AG08396 (cell line): ENCODE measurements at places on chromosomes 6 and 20.

GRCh38 chr20:32326504-32326845, 31.7 kb upstream of the ASXL1 start:
- no peak for DNase-seq

DNA sequence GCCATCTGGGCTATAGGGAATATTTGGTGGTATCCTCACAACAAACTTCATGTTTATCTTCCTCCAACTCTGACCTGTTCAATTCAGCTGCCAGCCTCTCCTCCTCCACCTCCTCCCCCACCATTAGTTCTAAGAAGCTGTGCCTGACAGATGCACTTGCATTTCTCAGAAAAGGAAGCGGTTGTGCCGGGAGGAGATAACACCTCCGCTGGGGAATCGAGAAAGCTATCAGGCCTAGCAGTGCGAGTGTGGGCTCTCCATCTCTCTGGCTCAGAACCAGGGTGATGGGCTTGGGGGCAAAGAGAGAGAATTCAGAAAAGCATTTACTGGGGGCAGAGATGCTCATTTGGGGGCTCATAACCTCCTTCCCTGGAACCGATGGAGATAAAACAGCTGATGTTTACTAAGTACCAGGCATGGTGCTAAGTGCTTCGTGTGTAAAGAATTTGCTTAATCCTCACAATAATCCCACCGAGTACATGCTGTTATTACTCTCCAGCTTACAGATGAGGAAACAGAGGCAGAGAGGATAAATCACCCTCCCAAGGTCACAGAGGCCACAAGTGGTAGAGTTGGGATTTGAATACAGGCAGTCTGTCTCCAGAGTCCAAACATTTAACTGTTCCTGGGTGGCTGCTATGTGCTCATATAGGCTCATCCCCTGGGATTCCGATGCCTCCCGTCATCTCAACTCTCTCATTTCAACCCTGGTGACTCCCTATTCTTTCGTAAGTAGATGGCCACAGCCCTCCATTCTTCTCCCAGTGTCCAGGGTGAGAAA, 38.3 kb downstream of the COX4I2 start:
- no peak for DNase-seq

DNA sequence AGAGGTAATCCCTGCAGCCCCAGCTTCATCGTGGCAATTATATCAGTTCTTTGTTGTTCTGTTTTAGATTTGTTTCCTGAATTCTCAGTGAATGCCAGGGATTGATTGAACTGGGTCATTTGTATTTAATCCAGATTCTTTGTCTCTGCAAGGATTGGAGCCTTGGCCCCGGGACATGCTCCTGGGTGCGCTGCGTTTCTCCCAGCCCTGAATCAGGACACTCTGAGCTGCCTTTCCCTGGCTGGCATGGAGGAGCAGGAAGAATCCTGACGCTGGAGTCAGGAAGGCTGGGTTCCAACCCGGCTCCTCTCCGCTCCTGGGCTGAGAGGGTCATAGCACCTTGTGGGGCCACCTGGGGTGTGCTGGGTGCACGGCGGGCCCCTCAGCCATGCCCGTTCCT, 545.6 kb downstream of the QKI start:
- no peak for DNase-seq

DNA sequence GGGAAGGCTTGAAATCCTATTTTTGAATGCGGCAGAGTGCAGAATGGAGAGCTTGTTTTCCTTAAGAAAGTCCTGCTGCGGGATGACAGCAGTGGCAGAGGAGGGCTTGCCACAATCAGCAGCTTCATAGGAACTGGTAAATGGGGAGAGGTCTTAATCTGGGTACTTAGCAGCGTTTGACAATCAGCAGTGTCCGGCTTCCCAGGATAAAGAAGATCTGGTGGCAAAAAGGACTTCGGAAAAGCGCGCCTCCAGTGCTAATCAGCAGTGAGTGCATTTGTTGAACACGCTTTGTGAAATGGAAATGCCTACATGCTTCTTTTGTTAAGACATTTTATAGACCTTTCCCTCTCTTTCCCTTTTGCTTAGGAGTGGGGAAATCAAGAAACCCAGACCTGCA, 735.7 kb downstream of the QKI start:
- DNase-seq, result no peak

DNA sequence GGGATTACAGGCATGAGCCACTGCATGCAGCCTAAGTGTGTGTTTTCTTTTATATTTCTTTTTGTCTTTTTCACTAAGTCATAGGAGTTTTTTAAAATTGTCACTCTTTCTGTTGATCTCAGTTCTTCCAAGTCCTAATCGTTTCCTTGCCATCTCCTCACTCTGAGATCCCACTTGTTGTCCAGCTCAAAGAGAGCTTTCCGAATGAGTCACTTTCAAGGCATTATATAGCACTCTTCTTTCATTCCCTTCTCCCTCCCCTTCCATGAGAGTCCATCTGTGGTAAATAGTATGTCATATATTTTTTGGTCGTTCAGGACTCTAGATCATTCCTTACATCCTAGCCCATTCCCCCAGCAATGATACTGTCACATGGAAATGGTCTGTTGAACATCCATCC, 4.3 kb downstream of the VAPB start:
- no peak for DNase-seq

GRCh38 chr6:82910820-82911219, 154.8 kb downstream of the UBE3D start:
- DNase-seq, result no peak

GRCh38 chr6:130716466-130716865, 110.7 kb upstream of the SMLR1 start:
- DNase-seq, result no peak

GRCh38 chr6:140050101-140050995, 675.9 kb upstream of the CITED2 start:
- no peak for DNase-seq

DNA sequence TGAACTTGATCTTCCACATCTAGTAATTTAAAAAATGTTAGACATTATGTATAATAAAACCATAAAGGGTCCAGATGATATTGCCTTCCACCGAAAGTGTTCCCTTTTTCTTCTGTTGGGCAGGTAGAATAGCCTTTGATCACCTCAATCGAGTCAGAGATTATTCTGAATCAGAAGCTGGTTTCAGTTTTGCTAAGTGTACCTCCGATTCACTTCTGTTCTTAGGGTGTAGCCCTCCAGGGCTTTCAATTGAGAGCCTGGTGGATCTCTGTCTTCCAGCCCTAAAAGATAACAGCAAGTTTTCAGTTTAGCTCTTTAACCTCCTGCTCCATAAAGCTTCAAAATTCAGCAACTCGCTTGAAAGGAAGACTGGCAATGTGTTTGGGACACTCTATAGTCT, 21.1 kb upstream of the AIG1 start:
- DNase-seq, result no peak

GRCh38 chr20:23269954-23270353, 80.6 kb upstream of the NXT1 start:
- DNase-seq, result no peak

DNA sequence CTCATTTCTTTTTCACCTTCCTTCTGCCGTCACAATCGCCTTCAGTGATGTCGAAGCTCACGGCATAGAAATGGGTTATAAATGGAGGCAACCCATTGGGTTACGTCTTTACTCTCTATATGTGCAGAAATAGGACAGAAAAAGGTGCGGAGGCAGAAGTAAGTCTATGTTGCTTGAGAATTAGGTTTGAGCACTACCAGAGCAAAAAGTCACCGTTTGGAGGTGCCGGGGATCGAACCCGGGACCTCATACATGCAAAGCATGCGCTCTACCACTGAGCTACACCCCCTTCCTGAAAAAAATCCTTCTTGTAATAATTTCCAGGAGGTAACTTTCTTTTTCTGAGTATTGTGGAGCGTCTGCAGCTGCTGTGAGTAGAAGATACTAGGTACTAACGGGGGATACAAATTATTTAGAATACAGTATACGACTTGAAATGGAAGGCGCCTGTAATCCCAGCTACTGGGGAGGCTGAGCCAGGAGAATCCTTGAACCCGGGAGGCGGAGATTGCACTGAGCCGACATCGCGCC, 134.2 kb downstream of the TRIM27 start:
- DNase-seq, result peak; percentile 27

GRCh38 chr6:93343476-93343875, 75.9 kb downstream of the EPHA7 start:
- no peak for DNase-seq

DNA sequence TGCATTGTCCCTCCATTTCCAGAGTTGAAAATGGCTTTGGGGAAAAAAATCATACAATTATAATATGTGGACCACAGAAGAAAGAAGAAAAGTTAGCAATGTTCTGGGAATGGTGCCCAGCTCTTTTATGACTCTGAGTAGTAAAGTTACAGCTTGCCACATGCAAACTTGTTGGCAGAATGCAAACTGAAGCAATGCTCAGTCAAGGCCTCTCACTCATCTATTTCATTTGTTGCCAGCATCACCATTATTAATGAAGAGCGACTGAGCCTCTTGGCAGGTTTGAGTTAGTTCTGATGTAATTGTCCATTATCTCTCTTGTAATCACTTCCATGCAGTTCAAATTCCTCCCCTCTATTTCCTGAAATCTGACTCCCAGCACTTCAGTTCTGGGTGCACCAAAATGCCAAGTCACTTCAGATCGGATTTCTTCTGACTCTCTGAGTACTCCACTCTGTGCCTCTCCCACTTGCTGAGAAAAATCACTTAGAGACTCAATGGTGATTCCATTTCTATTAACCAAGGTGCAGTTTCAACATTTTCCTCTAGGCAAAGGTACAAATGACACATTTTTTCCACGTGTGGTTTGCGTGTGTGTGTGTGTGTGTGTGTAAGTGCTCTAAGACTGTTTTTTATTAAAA, 154.4 kb upstream of the STMND1 start:
- DNase-seq, result peak; percentile 68

DNA sequence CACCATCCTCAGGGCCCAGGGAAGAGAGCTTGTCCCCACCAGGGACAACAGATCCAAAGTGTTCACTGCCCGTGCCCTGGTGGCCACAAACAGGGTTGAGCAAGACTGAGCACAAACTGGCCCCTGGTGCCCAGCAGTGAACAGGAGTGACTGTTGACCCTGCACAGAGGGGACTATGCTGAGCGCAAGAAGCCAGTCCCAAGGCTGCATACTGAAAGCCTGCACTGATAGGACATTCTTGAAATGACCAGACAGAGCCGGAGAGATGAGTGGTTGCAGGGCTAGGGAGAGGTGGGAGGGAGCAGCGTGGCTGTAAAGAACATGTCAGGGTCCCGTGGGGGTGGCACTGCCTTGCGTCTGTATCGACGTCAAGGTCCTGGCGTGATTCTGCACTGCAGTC, 2.9 kb upstream of the FNDC11 start:
- DNase-seq, result no peak

DNA sequence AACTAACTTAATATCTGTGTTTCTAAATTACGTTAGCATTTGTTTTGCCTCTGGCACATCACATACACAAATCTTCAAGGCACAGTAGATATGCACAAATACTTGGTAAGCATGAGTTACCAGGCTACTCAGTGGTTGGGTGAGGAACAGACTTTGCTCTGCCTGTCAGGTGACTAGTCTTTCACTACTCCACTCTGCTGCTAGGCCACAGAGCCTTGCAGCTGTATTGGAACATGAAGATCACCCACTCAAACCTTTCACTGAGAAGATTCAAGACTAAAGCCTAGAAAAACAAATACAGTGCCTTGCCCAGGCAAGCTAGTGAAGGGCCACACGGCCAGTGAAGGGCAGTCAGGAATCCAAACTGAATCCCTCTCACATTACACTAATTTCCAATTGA, 47.0 kb downstream of the DTNBP1 start:
- DNase-seq, result no peak

GRCh38 chr6:50845499-50846143, 26.9 kb downstream of the TFAP2B start:
- no peak for DNase-seq

DNA sequence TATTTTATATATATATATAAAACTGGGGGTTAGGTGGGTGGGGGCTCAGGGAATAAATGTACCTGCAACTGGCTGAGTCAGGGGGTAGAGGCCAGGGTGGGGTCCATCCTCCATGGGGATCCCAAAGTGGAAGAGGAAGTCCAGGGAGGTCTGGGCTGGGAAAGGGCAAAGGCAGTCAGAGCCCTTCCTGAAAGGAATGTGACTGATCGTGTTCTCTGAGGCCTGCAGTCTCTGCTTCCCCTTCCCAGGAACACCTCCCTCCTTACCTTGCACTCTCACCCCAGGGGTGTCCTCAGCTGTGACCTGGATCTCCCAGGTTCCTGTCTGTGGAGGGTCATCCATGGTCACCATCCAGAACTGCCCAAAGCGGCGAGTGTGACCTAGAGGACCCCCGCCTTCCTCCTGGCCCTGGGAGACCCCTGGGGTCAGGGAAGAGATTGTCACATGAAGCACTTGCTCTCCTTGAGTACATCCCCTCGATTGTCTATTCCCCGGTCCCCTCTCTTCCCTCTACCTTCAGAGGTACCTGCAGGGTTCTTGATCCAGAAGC, 4.7 kb downstream of the SAPCD1 start:
- no peak for DNase-seq

GRCh38 chr6:33962246-33963027, 158.6 kb upstream of the MLN start:
- DNase-seq, result peak; percentile 75

- no peak for DNase-seq
These were observed 671 bp downstream of the EFHC1 start for GRCh38 chr6:52420668-52421358.

DNA sequence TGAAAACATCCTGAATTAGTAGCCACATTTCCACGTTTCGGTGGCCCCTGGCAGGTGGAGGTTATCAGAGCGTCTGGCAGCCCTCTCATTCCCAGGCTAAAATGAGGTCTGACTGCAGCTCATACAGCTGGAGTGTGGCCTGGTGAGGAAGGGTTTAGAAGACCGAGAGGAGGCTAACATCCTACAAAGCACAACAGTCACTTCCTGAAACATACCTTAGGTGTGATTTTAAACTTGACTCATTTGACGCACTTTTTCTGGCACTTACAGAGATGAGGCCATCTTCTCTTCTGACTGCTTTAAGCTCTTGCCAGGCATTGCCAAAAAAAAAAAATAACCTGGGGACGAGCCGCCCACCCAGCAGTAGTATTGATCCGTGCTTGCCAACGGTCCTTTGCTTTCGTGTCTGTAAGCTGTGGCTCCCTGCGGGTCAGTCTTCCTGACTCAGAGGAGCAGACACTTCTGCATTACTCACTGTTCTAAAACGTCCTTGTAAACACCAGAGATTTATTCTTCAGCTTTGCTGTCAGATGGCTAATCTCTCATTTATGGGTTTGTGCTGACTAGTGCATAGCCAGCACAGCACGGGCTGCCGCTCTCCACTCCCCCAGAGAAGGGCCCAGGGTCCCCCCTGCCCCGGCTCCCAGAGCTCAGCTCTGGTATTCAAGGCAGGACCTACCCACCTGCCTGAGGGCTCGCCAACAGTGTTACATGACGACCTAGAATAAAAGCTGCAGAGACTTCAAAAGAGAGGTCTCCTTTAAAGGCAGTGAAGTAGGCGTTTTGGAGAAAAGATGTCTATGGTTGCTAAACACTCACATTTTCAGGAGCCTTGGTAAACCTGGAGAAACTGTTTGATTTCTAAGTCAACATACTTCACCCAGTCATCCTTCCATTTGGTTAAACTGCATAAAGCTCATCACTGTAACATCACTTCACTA, 78.5 kb upstream of the FRMD1 start:
- peak; percentile 78 for DNase-seq

GRCh38 chr6:163437466-163437865, 22.9 kb downstream of the QKI start:
- DNase-seq, result no peak

GRCh38 chr6:158567152-158567551, 7.3 kb downstream of the TMEM181 start:
- DNase-seq, result no peak
